Uterine smooth muscle cell (primary cell): ENCODE measurements at places on chromosomes 11 and 22. TPM values are rescaled to one million over a fixed set of nuclear protein-coding genes. Genes with fewer than 3 reads are reported as not detected.

Gene C11orf97
- not detected in 2 replicates for total RNA-seq

Gene C1QTNF4
- total RNA-seq, result 0.11 and 0.25 TPM in 2 replicates

Gene LGALS1
- total RNA-seq, result 8,521 and 11,768 TPM in 2 replicates

Gene KIRREL3
- total RNA-seq, result 2.6 and 2.9 TPM in 2 replicates

Gene APBB1
- total RNA-seq, result 45.4 and 50.5 TPM in 2 replicates

Gene KCNQ1
- total RNA-seq, result 0.25 TPM in 1 of 2 replicates, not detected in the other

Gene CEND1
- 1.00 TPM in 2 replicates for total RNA-seq

Gene POTEH
- not detected in 2 replicates for total RNA-seq

Gene KRTAP5-1
- total RNA-seq, result not detected in 2 replicates

Gene CDC42BPG
- 0.11 and 0.12 TPM in 2 replicates for total RNA-seq

Gene UBQLN3
- total RNA-seq, result 0.12 TPM in 1 of 2 replicates, not detected in the other

Gene GDPD4
- not detected in 2 replicates for total RNA-seq

Gene ISX
- total RNA-seq, result not detected in 2 replicates

Gene CDON
- 5.2 and 13.0 TPM in 2 replicates for total RNA-seq

Gene CECR2
- total RNA-seq, result 0.11 and 0.37 TPM in 2 replicates

Gene SUSD2
- total RNA-seq, result 1.9 and 8.6 TPM in 2 replicates

Gene PRODH
- total RNA-seq, result 0.12 TPM in 1 of 2 replicates, not detected in the other

Gene TMEM45B
- not detected in 2 replicates for total RNA-seq

Gene IFITM5
- not detected in 2 replicates for total RNA-seq

Gene OR51B5
- total RNA-seq, result 0.12 TPM in 1 of 2 replicates, not detected in the other

Gene SPTBN2
- 4.4 and 5.6 TPM in 2 replicates for total RNA-seq

Gene CNTF
- total RNA-seq, result 1.4 and 3.3 TPM in 2 replicates

Gene P2RY6
- total RNA-seq, result 0.12 TPM in 1 of 2 replicates, not detected in the other

Gene ABCG4
- total RNA-seq, result under 0.01 and 0.12 TPM in 2 replicates

Gene PANX3
- not detected in 2 replicates for total RNA-seq

Gene MRGPRX4
- total RNA-seq, result not detected in 2 replicates

Gene KDM4E
- under 0.01 TPM in 1 of 2 replicates, not detected in the other for total RNA-seq

Gene INTS4
- 40.6 and 42.6 TPM in 2 replicates for total RNA-seq

Gene ANKK1
- under 0.01 and 0.11 TPM in 2 replicates for total RNA-seq

Gene CLCF1
- total RNA-seq, result 2.8 and 3.9 TPM in 2 replicates

Gene ADORA2A
- total RNA-seq, result 1.00 and 1.1 TPM in 2 replicates

Gene OR8J3
- not detected in 2 replicates for total RNA-seq

Gene KRTAP5-8
- not detected in 2 replicates for total RNA-seq

Gene E2F8
- total RNA-seq, result 0.25 and 2.0 TPM in 2 replicates

Gene TREH
- under 0.01 TPM in 1 of 2 replicates, not detected in the other for total RNA-seq

Gene TOP3B
- 20.0 and 29.3 TPM in 2 replicates for total RNA-seq

Gene ROM1
- total RNA-seq, result 2.3 and 2.9 TPM in 2 replicates

Gene NELL1
- total RNA-seq, result not detected in 2 replicates
